ENCODE measurements at places on chromosomes 6 and 20.

- no peak for DNase-seq
Measured at GRCh38 chr6:98384334-98384733, 450.0 kb upstream of the POU3F2 start.

DNA sequence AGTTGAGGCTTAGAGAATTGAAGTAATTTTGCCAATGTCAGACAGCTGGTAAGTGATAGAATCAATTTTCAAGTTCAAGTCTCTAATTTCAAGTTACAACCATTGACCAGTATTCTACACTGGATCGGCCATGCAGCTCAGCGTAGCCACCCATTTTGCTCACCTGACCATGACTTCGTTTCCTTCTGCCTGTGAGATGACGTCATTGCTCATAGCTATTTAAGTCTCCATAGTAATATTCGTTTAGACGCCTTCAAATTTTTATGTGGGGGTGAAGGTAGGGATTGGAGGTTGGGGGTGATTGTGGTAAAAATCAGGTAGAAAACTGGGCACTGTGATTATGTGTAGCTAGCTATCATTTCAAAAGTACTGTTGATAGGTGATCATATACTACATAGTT, 5.6 kb upstream of the HTR1B start:
- DNase-seq, result no peak

GRCh38 chr20:36008461-36009035, 40.2 kb downstream of the CNBD2 start:
- no peak for DNase-seq

DNA sequence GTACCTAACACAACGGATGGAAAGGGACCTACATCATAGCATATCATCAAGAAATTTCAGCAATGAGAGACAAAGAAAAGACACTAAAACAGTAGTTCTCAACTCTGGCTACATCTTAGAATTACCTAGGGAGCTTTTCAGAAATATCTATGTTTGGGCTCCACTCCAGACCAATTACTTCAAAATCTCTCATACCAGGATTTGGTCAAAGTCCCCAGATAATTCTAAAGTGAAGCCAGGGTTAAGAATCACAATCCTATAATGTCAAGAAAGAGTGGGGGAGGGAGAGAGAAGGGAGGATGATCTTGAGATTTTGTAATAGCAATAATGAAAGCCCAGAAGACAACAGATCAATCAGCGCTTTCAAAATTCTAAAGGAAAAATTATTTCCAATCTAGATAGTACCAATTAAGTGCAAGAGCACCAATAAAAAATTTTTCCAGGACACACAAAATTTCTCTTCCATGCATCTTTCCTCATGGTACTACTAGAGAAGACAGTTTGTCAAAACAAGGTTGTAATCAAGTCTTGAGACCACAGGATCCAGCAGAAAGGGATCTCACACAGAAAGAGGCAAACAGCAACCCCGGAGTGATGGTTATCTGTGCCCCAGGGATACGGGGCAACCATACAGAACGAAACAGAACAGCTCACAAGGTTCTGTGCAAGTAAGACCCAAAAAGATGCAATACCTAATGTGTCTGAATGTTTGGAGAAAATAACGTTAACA, 152.9 kb upstream of the DST start:
- no peak for DNase-seq

DNA sequence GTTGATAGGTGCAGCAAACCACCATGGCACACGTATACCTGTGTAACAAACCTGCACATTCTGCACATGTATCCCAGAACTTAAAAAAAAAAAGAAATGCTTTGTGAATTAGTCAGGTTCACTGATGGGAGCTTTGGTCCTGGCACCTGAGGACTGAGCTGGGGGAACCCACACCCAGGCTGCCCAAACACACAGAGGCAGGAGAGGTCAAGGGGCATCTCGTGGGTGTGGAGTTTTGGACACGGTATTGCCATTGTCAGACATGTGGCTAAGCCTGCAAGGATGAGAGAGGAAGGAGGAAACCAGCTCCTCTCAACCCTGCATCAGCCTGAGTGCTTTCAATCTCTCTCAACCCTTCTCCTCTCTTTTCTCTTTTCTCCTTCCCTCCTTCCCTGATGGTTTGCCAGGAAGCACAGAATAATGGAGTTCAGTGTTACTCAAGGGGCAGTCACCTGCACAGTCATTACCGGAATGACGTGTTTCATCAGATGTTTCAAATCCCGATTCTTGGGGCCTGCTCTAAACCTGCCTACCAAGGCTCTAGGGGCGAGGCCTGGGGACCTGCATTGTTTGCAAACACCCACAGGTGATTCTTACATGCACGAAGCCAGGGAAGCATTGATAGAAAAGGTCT, 89.9 kb upstream of the NEDD9 start:
- no peak for DNase-seq

GRCh38 chr6:43702171-43702533, 14.6 kb upstream of the MRPS18A start:
- DNase-seq, result peak; percentile 16

GRCh38 chr6:53727748-53728147, 62.2 kb upstream of the KLHL31 start:
- DNase-seq, result no peak

DNA sequence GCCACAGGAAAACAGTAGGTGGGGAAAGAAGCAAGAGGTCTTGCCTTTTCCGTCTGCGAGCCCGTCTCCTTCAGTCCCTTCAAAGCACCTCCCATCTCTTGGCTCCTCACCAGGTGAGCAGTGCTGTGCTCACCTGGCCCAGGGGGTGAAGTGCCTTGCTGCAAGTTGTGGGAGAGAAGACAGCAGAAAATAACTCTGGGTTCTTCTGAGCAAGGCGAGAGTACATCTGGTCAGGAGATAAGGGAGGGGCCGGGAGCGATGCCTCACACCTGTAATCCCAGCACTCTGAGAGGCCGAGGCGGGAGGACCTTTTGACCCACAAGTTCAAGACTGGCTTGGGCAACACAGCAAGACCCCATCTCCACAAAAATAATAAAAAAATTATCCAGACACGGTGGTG, 35.6 kb upstream of the TGM3 start:
- no peak for DNase-seq

DNA sequence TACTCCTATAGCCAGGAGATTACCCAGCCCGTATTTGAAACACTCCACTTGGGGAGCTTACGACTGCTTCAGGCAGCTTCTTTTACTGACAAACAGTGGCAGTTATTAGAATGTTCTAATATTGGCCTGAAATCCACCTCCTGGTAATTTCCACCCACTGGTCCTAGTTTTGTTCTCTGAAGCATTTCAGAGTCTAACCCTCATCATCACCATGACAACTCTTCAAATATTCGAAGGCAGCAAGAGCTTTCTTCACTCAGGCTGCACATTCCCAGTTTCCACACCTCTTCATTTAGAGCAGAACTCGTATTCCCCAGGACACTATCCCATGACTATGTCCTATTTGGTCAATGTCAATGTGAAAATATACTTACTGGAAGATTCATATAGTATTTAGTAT, 325.6 kb downstream of the UBE3D start:
- DNase-seq, result no peak

DNA sequence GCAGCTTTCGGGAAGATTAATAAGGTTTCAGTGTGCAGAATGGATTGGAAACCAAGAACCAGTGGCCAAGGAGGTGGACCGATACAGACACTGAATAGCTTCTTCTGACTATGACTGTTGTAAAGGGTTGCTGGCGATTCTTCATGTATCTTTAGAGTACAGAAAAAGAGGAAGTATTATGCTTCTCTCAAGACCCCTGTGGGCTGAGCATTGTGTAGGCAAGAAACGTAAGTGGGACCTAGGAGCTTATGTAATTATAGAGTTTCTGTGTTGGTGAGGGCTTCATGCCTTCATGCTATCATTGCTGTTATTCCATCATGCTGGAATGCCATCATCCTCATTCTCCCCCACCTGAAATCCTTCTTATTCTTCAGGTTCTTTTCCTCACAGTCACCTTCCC, 105.4 kb upstream of the AKIRIN2 start:
- no peak for DNase-seq

GRCh38 chr6:12150812-12151432, 138.8 kb downstream of the HIVEP1 start:
- DNase-seq, result peak; percentile 2
